ENCODE measurements at places on chromosomes 2 and 18. TPM values are rescaled to one million over a fixed set of nuclear protein-coding genes. Genes with fewer than 3 reads are reported as not detected.
A peak's percentile ranks its signal among the peaks of the same experiment; 100 is the strongest.

DNA sequence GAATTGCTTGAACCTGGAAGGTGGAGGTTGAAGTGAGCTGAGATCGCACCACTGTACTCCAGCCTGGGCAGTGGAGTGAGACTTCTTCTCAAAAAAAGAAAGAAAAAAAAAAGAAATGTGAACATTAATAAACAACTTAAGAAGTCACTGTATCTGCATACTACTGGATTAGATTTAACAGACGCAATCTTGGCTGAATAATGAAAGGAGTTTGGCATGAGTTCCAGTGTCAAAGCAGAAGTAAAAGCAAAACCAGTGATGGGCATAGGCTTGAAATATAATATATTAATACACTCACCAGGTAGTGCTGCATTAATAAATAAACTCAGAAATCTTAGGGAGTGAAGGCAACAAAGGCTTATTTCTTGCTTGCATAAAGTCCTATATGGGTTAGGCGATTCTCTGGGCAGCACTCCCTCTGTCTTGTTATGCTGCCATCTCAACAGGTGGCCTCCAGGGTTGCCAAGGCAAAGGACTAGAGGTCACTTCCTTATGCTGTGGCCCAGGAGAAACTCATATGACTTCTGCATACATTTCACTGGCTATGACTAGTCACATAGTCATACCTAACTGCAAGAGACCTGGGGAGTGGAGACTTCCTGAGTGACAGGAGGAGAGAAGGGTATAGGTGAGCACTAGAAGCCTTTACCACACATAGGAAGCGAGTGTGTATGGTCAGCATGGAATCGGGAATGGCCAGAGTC, 296.2 kb upstream of the SPRED2 start:
- no peaks in the 10 kb centered on the region for H3K4me1 ChIP-seq
- no peak for DNase-seq
- no peaks in the 10 kb centered on the region for H3K36me3 ChIP-seq
- H3K4me3 ChIP-seq: no peak overlapping the region

The GKN2 gene
- 9.1 TPM for total RNA-seq

DNA sequence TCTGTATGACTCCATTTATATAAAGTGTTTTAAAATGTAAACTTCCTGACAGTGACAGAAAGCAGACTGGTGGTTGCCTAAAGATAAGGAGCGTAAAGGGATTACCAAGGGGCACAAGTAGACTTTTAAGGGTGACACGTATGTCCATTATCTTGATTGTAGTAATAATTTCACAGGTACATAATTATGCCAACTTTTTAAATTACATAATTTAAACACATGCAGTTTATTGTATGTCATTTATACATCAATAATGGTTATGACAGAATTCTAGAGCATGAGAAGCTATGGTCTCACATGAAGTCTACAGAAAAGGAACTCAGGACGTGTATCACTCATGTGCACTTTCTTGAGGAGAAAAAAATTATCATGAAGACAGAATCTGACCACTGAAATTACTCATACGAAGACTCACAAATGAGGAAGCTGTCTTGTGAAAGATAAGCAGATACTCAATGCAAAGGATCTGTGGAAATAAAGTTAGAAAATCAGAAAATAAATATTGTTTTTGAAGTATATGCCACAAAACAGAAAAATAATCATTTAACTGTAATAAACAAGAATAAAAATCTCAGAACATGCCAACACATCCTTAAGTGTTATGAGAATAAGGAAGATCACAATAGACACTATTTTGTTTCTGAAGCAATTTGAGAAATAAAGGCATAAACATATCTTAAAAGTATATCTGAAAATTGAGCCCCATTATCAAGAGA, 84.4 kb downstream of the TMEM131 start:
- no peak overlapping the region for H3K27ac ChIP-seq
- no peak overlapping the region for H3K4me3 ChIP-seq
- H3K36me3 ChIP-seq: peaks cover 2% of the 10 kb centered on the region
- DNase-seq: no peak
- no peaks in the 10 kb centered on the region for H3K27me3 ChIP-seq

DNA sequence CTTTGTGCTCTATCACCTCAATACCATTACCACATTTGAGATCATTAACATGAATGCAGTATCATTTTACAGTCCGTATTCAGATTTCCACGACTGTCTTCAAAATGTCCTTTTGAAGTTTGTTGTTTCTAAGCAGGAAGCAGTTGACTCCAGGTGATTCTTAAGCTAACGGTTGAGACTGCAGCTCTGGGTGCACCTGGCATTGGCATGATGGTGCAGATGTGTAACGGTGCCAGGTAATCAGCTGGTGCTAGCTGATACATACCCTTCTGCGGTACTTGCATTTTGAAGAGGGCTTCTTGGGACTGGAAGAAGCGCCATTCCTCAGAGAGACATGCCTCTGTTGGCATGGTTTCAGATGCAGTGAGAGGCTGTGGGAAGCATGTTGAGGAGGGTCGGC, 19.5 kb downstream of the SIGLEC15 start:
- no peak overlapping the region for H3K4me3 ChIP-seq
- no peaks in the 10 kb centered on the region for H3K4me1 ChIP-seq
- H3K36me3 ChIP-seq: peaks cover 5% of the 10 kb centered on the region

GRCh38 chr2:133360882-133361281, 207.4 kb downstream of the NCKAP5 start:
- H3K27me3 ChIP-seq: no peaks in the 10 kb centered on the region
- no peak for DNase-seq
- no peaks in the 10 kb centered on the region for H3K4me1 ChIP-seq
- H3K27ac ChIP-seq: no peak overlapping the region
- no peak overlapping the region for H3K4me3 ChIP-seq

The TYW5 gene
- 6.8 TPM for total RNA-seq

- H3K4me3 ChIP-seq: no peak overlapping the region
- no peaks in the 10 kb centered on the region for H3K27me3 ChIP-seq
- no peaks in the 10 kb centered on the region for H3K36me3 ChIP-seq
- no peak for DNase-seq
- H3K27ac ChIP-seq: no peak overlapping the region
Measured at GRCh38 chr2:134081238-134081938, 172.5 kb upstream of the MGAT5 start.

DNA sequence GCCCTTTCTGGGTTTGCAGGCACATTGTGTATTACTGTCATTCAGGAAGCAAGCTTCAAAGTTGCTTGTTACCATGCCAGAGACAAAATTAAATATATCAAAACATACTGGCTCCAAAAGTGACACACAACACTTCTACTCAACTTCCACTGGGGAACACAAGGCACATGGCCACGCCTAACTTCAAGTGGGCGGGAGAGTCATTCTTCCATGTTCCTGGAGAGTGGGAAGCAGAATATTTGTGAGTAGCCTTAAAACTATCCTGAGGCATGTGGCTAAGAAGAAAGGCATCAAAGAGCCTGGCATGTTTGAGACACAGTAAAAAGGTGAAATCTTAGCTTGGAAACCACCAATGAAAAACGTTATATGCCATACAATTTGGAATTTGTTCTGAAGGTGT, 90.5 kb upstream of the TACR1 start:
- DNase-seq: no peak
- no peak overlapping the region for H3K27ac ChIP-seq
- H3K36me3 ChIP-seq: no peaks in the 10 kb centered on the region
- H3K4me1 ChIP-seq: no peaks in the 10 kb centered on the region
- no peak overlapping the region for H3K4me3 ChIP-seq
- no peaks in the 10 kb centered on the region for H3K27me3 ChIP-seq

- no peak overlapping the region for H3K27ac ChIP-seq
- H3K4me3 ChIP-seq: peak overlapping the region; percentile 67
- no peaks in the 10 kb centered on the region for H3K27me3 ChIP-seq
- no peak for DNase-seq
- no peaks in the 10 kb centered on the region for H3K4me1 ChIP-seq
Measured at GRCh38 chr2:96773922-96774321, 13.2 kb downstream of the CNNM4 start.

- no peaks in the 10 kb centered on the region for H3K27me3 ChIP-seq
- no peak overlapping the region for H3K27ac ChIP-seq
- no peaks in the 10 kb centered on the region for H3K4me1 ChIP-seq
- H3K4me3 ChIP-seq: no peak overlapping the region
- DNase-seq: no peak
Measured at GRCh38 chr2:172623249-172623965, 67.5 kb downstream of the PDK1 start.

DNA sequence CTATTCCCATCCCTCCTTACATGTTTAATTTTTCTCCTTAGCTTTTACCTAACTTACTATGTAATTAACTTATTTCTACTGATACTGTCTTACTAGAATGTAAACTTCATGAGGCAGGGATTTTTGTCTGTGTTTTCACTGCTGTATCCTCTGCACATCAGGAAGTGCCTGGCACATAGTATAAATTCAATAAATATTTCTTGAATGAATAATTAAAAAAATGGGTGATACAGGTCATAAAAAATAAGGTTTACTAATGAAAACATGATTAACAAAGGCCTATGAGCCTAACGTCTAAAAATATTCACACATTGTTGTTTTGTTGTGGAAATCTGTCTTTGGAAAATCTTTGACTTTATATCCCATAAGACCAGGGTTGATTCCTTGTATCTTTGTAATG, 4.5 kb downstream of the RBKS start:
- no peak overlapping the region for H3K4me3 ChIP-seq
- H3K27me3 ChIP-seq: no peaks in the 10 kb centered on the region
- no peak overlapping the region for H3K27ac ChIP-seq
- DNase-seq: no peak

The GPR35 gene
- 2.4 TPM for total RNA-seq

The SAG gene
- total RNA-seq: not detected

- no peak overlapping the region for H3K27ac ChIP-seq
- H3K27me3 ChIP-seq: no peaks in the 10 kb centered on the region
Measured at GRCh38 chr18:13992826-13993540, 77.6 kb upstream of the MC2R start.

The C2orf78 gene
- not detected for total RNA-seq

- H3K36me3 ChIP-seq: no peaks in the 10 kb centered on the region
- no peaks in the 10 kb centered on the region for H3K27me3 ChIP-seq
- peaks cover 26% of the 10 kb centered on the region for H3K4me1 ChIP-seq
- DNase-seq: no peak
Measured at GRCh38 chr18:3442919-3443318, 7.1 kb upstream of the TGIF1 start.

The CYS1 gene
- 1.3 TPM for total RNA-seq

- no peak overlapping the region for H3K4me3 ChIP-seq
- no peaks in the 10 kb centered on the region for H3K4me1 ChIP-seq
- H3K27me3 ChIP-seq: no peaks in the 10 kb centered on the region
Measured at GRCh38 chr18:64037812-64038414, 68.0 kb downstream of the SERPINB8 start.

The PTCD3 gene
- 74.6 TPM for total RNA-seq

DNA sequence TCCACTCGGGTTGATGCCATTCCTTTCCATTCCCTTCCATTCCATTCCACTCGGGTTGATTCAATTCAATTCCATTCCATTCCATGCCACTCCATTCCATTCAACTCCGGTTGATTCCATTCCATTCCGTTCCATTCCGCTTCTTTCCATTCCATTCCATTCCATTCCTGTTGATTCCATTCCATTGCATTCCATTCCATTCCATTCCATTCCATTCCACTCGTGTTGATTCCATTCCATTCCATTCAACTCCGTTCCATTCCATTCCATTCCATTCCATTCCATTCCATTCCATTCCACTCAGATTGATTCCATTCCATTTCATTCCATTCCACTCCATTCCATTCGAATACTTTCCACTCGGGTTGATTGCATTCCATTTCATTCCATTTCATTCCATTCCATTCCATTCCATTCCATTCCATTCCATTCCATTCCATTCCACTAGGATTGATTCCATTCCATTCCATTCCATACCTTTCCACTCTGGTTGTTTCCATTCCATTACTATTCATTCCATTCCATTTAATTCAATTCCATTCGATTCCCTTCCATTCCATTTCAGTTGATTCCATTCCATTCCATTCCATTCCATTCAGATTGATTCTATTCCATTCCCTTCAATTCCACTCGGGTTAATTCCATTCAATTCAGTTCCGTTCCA, 1141.8 kb downstream of the RPIA start:
- H3K36me3 ChIP-seq: no peaks in the 10 kb centered on the region
- peak overlapping the region; percentile 2 for H3K4me3 ChIP-seq

The IGFBP2 gene
- total RNA-seq: 242 TPM

GRCh38 chr18:79801641-79802040, 3.9 kb downstream of the KCNG2 start:
- no peak overlapping the region for H3K4me3 ChIP-seq
- H3K27ac ChIP-seq: no peak overlapping the region
- H3K36me3 ChIP-seq: no peaks in the 10 kb centered on the region
- DNase-seq: no peak

DNA sequence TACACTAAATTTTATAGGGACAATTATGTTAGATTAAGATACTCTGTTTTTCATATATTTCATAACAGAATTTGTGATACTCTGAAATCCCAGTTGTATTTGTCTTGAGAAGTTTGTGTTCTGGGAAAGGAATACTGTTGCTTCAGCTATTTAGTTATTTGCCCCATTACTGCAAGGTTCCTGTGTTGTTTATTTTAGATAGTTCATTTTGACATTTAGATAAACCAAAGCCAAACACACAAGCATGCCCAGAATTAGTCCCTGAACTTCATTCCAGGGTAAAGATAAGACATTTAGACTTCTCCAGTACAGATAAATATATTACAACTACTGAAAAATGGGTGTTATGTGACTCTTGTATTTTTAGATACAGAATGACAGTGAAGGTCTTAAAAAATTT, 74.7 kb downstream of the BMPR2 start:
- peak overlapping the region; percentile 39 for H3K27ac ChIP-seq
- H3K36me3 ChIP-seq: no peaks in the 10 kb centered on the region
- no peak for DNase-seq
- H3K27me3 ChIP-seq: no peaks in the 10 kb centered on the region

DNA sequence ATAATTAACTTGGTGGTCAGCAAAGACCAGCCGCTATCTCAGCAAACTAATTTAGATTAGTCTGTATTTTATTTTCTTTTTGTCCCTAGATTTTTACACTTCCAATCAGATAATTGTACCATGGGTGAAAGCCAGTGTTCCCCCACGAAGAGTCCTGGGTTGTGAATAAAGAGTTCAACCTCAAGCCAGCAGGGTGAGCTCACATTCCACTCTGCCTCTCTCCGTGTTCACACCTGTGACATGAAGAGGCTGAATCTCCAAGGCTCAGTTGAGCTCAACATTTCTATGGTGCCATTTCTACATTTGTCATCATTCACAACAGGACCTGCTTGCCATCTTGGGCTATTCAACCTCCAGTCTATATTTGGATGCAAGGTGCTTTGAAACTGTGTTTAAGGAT, 771.5 kb downstream of the GALR1 start:
- no peaks in the 10 kb centered on the region for H3K4me1 ChIP-seq
- H3K4me3 ChIP-seq: no peak overlapping the region

The HTR2B gene
- total RNA-seq: 0.09 TPM

- H3K4me3 ChIP-seq: no peak overlapping the region
- H3K36me3 ChIP-seq: no peaks in the 10 kb centered on the region
- no peak for DNase-seq
- no peak overlapping the region for H3K27ac ChIP-seq
Measured at GRCh38 chr18:52451256-52451655, 111.3 kb downstream of the DCC start.

GRCh38 chr2:8389431-8390108, 292.3 kb upstream of the ID2 start:
- peaks cover 5% of the 10 kb centered on the region for H3K4me1 ChIP-seq
- DNase-seq: no peak
- no peaks in the 10 kb centered on the region for H3K27me3 ChIP-seq
- H3K4me3 ChIP-seq: no peak overlapping the region
- no peaks in the 10 kb centered on the region for H3K36me3 ChIP-seq
- H3K27ac ChIP-seq: peak overlapping the region; percentile 58

Measured in liver (tissue), 10 donors.